ENCODE measurements at places on chromosomes 7 and 10. TPM values are rescaled to one million over a fixed set of nuclear protein-coding genes. Genes with fewer than 3 reads are reported as not detected.

DNA sequence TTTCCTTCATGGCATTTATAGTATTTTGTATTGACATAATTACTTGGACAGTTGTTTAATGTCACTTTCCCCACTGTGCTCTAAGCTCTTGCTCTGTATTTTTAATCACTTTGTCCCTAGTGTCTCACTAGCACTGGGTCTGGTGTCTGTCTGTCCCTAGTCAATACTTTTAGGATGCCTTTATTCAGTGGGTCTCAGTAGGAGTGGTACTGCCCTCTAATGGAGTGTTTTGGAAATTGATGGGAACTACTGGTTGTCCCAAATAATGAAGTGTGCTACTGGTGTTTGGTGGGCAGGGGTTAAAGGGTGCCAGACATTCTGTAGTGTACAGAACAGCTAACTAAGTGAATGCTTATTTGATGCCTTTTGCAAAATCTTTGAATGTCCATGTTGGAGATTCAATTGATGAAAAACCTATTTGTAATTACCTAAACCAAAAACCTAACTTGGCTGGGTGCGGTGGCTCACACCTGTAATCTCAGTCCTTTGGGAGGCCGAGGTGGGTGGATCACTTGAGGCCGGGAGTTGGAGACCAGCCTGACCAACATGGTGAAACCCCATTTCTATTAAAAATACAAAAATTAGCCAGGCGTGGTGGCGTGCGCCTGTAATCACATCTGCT is 33.3 kb downstream of the CDK14 start:
- DNase-seq = peak; percentile 22

GRCh38 chr10:120586471-120586872 is 129.4 kb downstream of the PLPP4 start:
- no peak for DNase-seq

GRCh38 chr7:149799397-149800168 is 26.2 kb upstream of the ZNF467 start:
- no peak for DNase-seq

- DNase-seq = no peak
Observed at GRCh38 chr10:58797356-58797755, 284.7 kb downstream of the BICC1 start.

- DNase-seq = peak; percentile 55
Observed at GRCh38 chr7:81469869-81470723, 299.8 kb downstream of the HGF start.

GRCh38 chr7:55086413-55087201 is 67.8 kb downstream of the EGFR start:
- DNase-seq = no peak

GRCh38 chr7:130409067-130409711 is 28.9 kb downstream of the CPA1 start:
- DNase-seq = no peak

- DNase-seq = no peak
Observed at GRCh38 chr7:2383543-2384274, 19.7 kb upstream of the CHST12 start.

DNA sequence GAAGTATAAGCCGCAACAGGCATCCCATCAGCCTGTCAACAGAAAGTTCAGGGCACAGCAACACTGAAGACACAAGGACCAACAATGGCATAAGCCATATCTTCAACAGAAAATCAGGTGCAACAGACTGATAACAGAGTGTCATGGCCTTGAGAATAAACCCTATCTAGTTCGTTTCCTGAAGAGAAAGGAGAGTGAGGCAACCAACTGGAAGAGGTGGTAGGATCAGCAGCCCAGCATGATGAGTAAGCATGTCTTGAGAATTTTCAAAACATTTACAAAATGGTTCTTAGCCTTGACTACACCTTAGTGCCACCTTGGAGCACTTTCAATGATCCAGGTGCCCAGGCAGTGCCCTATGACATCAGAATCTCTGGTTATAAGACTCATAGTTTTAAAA is 290.2 kb upstream of the SEMA3C start:
- no peak for DNase-seq

DNA sequence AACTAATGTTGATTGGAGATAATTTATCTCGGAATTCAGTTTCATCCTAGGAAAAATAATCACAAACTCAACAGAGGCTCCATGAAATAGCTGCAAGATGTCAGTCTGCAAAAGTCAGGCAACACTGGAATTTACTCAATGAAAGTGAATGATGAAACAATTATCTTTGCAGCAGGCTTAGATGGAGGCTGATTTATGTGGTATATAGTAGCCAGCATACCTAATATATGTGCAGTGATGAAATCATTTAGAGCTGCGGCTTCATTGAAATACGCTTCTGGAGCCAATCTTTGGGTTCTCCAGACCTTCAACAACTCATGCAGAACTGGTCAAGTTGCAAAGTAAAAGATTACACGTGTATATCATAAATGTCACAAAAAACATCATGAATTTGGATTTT is 113.3 kb downstream of the ITGA8 start:
- DNase-seq = no peak

DNA sequence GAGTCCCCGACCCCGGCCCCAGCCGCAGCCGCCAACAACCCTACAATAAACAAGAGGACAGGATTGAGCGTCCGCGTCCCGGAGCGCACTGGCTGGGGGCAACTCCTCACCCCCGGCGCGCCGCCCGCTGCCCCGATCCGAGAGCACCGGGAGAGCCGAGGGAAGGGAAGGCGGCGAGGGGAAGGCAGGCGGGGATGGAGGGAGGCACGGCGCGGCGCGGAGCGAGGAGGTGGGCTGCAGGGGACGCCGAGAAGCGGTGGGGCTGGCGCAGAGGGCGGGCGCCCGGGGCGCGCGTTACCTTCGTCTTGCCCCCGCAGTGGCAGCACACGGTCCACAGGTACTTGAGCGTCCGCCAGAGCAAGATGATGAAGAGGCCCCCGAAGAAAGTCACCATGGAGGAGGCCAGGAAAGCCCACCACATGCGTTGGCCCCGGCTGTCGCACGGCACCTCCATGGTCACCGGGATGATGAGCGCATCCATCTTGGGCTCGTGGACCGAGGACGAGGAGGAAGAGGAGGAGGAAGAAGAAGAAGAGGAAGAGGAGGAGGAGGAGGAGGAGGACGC is 559 bp downstream of the KCNMA1 start:
- no peak for DNase-seq

- DNase-seq = no peak
Observed at GRCh38 chr7:108017776-108018151, 14.8 kb upstream of the LAMB1 start.

- DNase-seq = no peak
Observed at GRCh38 chr7:44580945-44581878, 819 bp downstream of the TMED4 start.

DNA sequence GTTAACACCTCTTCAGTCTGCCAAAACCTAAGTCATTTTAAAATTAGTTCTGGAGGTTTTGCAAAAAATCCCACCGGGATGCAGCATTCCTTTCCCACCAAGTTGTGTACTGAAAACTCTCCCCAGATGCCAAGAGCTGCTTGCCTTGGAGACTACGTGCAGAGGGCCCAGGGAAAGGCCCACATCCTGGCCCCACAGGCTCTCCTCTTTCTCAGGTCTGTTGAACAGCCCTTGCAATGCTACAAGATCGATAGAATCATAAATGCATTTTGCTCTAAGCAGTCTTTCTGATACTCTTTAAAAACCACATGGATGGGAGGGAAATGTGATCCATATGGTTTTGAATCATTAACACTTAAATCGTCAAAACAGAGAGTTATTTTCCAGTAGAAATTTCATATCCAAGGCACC is 126.7 kb upstream of the ZMIZ1 start:
- no peak for DNase-seq

DNA sequence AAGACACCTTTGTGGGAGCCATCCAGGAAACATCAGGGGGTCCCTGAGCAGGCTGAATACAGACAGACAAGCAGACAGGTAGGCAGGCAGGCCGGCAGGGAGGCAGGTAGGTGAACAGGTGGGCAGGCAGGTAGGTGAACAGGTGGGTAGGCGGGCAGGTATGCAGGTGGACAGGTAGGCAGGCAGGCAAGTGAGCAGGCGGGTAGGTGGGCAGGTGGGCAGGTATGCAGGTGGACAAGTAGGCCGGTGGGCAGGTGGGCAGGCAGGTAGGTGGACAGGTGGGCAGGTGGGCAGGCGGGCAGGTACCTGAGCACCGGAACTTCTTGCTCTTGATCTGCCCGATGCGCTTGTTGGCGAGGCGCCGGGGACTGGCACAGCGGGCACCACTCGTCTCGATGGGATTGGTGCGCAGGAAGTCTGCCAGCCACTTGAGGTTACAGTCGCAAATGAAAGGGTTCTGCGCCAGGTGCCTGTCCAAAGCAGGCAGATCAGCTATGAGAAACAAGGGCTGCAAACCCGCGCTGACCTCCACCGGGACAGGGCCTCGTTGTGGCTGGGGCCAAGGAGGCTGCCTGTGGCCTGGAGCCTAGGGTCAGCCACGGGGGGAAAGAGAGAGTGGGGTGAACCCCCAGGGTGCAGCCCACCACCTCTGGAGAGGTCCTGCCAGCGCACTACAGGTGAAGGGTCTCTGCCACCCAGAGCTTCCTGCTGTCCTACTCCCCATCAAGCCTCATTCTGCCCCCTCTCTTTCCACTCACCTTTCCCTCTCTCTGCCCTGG is 136.9 kb downstream of the SLIT1 start:
- DNase-seq = no peak

- no peak for DNase-seq
Observed at GRCh38 chr7:138286846-138287245, 173.2 kb upstream of the TRIM24 start.

DNA sequence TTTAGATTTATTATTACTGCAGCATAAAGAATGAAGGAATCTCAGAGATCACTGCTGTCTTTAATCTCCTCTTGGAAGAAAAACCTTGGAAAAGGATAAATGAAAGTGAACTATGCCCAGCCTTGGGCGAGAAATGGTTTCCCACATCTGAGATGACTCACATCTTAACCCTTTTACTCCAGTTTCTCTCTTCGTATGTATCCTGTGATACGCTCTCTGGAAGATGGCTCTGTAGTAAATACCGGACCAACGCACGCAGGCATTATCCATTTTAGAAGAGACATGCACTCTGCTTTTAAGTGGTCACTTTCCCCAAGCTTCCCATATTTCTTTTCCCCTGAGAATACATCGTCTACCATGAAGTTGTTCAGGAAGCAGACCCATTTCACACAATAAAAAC is 207.3 kb upstream of the BMPER start:
- DNase-seq = no peak

- DNase-seq = no peak
Observed at GRCh38 chr10:36499693-36500092, 625.7 kb upstream of the ANKRD30A start.

GRCh38 chr7:152579070-152579469 is 96.9 kb downstream of the XRCC2 start:
- DNase-seq = no peak

- no peak for DNase-seq
Observed at GRCh38 chr10:48469516-48470020, 135.3 kb downstream of the ARHGAP22 start.

DNA sequence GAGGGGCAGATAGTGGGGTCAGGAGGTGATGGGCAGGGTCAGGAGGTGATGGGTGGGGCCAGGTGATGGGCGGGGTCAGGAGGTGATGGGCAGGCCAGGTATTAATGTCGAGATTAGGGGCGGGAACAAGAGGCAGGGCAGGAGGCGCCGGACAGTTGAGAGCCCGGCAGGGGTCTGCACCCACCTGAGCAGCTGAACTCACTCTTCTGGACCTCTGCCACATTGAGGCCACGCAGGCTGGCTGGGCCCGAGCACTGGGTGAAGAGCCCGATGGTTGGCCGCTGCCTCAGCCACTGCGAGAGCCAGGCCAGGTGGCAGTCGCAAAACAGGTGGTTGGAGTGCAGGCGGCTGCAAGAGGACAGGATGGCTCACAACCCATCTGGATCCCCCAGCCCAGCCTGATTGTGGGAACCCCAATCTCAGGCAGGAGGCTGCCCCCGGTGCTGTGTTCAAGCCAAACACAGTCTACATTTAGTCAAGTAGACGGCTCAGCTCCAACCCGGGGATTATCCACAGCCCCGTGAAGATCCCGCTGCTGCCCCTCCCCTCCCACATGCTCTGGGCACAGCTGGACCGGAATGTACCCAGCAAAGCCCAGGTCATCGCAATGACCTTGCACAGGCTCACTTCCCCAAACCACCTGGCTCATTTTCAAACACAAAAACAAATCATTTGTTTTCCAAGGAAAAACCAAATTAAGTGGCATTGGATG is 122.3 kb downstream of the SLIT1 start:
- DNase-seq = no peak

- DNase-seq = no peak
Observed at GRCh38 chr7:47535704-47536628, 45.9 kb downstream of the TNS3 start.

GRCh38 chr7:157111311-157111710 is 27.4 kb upstream of the UBE3C start:
- DNase-seq = no peak

- no peak for DNase-seq
Observed at GRCh38 chr10:117162093-117163060, 24.3 kb upstream of the VAX1 start.

DNA sequence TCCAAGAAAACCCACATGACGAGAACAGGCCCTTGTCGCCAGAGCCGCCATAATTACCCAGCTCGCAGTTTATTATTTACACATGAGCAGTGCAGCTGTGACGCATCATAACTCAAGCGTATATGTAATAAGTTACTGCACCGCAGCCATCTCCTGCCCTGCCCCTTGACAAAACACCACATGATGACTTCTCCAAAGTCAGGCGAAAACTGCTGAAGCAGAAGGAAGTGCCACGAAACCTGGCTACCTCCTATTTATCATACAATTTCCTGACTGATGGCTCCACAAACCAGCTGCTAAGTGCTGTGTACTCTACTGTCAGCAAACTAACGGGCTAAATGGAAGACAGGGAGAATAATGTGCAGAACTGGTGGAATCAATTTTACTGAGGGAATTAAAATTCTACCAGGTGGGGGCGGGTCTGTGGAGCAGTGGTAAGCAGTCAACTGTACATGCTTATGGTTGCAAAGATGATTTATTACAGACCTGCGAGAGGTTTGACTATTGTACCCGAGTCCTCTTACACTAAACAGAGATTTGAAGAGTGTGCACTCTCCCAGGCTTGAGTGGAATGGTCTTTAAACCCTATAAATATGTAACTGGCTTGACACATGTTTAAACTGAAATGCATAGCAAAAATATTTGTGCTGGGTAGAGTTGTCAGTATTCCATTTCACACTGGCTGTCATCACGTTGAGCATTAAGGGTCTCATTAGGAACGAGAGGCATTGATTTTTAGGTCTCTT is 156.0 kb downstream of the GLI3 start:
- DNase-seq = no peak

CYP26C1 gene
- polyA plus RNA-seq = 0.07 TPM

ZNF735 gene
- polyA plus RNA-seq = not detected

RARRES2 gene
- polyA plus RNA-seq = 37.9 TPM

GIMAP1 gene
- polyA plus RNA-seq = 2.3 TPM

PRLHR gene
- polyA plus RNA-seq = not detected

MALRD1 gene
- polyA plus RNA-seq = 3.7 TPM

TRRAP gene
- 42.4 TPM for polyA plus RNA-seq

OR2A25 gene
- polyA plus RNA-seq = 0.17 TPM

DIP2C gene
- polyA plus RNA-seq = 23.7 TPM

PAX4 gene
- not detected for polyA plus RNA-seq

FAM25G gene
- polyA plus RNA-seq = not detected

MEOX2 gene
- 2.7 TPM for polyA plus RNA-seq

PNLIPRP1 gene
- 0.15 TPM for polyA plus RNA-seq
